AG09309 (cell line): ENCODE measurements at places on chromosomes 2 and 18.

GRCh38 chr18:79384151-79384807, 11.5 kb upstream of the NFATC1 start:
- no peak for DNase-seq

DNA sequence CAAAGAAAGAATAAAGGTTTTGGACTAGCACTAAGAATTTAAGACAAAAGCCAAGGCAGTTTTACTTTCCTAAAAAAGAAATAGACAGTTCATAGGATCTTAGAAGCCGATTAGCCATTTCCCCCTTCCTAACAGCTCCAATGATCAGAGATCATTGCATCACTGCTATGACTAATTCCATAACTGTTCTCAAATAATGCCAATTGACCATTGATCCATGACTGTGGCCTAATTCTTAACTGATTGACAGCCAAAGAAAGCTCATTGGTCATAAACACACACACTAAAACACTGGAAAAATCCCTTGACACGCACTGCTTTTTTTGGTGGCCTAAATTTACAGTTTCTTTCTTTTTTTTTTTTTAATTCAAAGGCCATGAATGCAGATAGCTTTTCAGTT, 345.0 kb upstream of the ACVR2A start:
- DNase-seq: no peak

DNA sequence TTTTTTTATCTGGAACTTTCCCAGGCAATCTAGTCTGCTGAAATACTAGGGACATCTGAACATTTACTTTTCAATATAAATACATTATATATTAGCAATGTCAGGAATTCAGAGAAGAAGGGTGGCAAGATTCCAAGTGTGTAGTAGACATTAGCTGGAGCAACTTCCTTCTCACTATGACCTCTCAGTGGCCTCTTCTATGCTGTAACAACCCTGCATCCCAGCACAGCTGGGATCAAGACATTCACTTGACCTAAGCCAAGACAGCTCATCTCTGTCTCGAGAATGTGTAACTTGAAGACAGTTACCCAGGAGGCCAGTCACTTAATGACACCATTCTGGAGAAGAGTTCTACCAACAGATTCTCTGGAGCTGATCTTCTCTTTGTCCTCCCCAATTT, 61.7 kb upstream of the RALBP1 start:
- no peak for DNase-seq

GRCh38 chr2:35160871-35161270, 1194.7 kb upstream of the CRIM1 start:
- DNase-seq: no peak

- DNase-seq: no peak
Measured at GRCh38 chr2:4715065-4715464, 977.1 kb upstream of the SOX11 start.

DNA sequence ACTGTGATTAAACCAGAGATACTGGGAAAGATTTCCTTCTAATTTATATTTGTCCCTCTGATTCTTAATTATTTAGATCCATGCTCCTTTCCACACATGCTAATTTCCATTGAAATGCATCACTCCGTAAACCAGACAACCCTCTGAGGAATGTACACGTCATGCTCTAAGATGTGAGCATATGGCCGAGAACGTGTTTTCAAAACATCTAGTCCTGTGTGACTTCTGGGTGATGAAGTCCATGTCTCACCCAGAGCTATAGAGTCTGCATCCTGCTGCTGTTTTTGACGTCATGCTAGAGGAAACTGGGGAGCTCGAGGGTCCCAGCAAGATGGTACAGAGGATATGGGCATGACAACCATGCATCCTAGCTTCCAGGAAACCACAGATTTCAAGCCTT, 53.6 kb downstream of the CAPN13 start:
- no peak for DNase-seq

GRCh38 chr2:6554466-6554865, 311.2 kb downstream of the CMPK2 start:
- no peak for DNase-seq

GRCh38 chr2:231590614-231591013, 2.0 kb upstream of the TEX44 start:
- DNase-seq: no peak

DNA sequence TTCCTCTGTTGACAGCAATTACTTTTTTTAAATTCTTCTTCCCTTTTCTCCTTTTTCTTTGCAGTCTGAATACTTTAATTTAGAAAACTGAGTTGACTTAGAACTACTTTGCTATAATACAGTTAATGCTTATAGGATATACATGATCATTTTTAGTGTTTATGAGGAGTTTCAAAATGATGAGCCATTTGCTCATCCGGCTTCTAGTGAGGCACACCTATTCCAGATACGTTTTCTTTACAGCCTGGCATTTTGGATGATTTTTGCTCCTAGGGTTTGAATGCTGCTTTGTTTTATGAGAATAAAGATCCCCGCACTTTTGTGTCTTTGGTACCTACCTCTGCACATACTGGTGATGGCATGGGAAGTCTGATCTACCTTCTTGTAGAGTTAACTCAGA, 52.8 kb downstream of the EIF5B start:
- no peak for DNase-seq

DNA sequence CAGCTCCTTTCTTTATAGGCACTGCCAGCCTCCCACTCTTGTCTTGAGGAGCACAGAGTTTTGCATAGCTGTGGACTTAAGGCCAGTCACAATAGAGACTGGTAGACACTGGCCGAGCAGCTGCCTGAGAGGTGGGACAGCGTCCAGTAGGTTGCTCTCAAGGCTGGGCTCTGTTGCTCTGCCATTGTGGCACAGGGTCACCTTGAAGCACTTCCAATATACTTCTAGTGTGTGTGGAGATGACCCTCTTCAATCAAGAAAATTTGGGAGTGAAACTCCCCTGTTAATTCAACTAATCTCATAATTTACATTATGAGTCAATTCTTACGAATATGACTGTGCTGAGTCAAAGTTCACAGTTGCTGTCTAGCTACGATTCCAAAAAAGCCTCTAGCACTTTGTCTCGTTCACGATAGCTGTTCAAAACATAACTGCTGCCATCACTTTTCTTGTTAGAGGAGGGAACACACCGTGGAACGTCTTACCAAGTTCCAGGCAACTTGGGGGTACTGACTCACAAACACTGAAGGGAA, 636.2 kb downstream of the EPHA4 start:
- DNase-seq: no peak

DNA sequence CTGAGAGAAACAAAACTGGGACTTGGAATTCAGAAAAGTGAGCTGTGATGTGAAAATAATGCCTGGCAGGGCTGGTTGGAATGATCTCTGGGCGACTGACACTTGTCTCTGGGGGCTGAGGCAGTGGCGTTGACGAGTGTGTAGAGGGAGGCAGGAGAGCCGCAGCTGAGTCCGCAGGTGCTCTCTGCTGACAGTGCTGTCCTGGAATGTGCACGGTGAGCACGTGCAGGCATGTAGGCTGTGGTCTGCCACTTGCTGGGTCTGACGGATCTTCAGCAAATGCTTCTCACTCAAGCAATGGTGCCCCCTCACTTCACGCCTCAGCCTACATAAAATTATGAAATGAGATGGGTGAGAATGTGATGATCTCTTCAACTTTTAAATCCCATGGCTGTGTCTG, 38.5 kb upstream of the ATP9B start:
- DNase-seq: no peak

DNA sequence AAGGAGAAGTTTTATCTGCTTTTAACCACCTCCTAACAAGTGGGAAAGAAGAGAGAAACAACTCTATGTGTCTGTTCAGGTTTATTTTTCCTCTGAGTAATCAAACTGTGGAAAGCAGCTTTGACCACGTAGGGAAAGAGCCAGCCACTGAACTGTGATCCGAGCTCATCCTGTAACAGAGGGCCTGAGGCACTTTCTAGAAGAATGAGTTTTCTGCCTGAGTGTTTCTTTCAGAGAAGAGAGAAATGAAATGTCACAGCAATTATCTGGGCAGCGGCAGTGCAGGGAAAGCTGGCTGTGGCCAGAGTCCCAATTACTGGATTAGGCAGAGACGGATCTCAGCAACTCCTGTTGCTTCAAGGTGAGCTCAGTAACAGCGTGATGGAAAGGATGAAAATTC, 151.9 kb downstream of the CD226 start:
- no peak for DNase-seq

- no peak for DNase-seq
Measured at GRCh38 chr2:153886833-153887232, 15.1 kb downstream of the GALNT13 start.

DNA sequence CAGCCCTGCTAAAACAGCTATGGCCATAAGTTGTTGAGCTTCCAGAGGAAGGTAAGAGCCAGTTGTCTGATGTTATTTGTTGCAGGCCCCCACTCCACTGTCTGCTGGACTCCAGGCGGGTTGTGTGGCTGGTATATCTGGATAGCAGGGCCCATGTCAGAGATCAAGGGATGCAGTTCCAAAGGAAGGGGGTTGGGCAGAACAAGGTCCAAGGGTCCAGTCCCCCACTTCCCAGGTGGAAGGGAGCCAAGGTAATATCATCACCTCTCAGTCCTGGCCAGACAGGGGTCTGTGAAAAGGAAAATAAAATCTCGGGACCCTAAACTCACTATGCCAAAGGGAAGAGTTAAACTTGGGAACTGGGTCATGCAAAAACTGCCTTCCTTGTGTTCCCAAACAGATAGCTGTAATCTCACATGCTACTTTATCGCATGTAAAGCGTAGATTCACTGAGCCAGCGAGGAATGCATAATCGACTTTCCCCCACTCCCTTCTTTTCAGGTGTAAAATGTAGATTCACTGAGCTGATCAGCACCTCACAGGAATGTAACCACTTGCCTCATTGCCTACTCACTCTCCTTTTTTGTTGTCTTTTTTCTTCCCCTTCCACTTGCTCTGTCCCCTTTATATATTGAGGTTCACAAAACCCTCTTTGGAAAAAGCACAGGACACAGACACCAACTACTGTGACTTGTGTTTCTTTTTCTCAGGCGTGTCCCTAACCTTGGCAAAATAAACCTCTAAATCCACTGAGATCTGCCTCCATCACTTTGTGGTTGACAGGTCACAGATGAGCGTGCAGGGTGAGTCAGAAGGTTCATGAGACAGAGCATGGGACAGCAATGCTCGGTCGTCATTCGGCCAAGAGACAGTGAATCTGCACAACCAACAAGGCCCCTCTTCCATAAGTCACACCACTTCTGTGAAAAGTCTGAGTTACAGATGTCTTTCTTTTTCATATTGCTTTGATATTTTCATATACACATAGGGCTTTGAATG, 255.3 kb upstream of the SIX2 start:
- no peak for DNase-seq

GRCh38 chr2:82215212-82215611, 1910.7 kb upstream of the LRRTM1 start:
- no peak for DNase-seq

DNA sequence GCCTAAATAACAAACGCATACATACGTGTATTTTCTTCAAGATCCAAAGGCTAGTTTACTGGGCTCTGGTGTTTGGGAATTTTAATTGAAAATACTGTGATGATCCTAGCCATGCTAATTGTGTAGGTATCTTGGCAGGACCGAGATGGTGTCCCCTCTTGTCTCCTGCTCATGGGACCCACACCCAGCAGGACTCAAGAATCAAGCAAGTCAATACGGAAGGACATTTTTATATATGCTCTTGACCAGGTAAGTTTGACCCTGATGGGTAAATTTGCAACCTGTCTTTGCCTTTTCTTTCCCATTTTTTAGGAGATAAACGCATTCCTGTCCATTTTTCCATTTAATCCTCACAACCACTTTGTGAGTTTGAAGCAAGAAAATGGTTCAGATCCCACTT, 111.8 kb upstream of the MYCN start:
- DNase-seq: no peak

DNA sequence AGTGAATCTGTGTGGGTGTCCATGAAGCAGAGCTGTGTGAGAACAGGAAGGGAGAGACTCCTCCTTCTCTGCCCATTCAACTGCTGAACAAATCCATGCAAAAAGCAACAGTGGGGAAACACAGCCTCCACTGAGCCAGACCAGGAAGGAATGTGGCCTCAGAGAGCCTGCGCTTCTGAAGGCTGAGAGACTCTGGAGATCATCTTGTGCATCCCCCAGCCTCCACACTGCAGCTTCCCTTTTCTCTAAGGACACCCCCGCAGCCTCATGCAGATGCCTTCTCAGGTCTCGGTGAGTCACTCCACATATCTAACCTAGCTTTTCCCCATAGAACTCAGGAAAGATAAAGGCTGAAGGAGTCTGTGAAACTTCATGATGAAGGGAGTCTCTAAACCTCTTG, 402.9 kb downstream of the TNS1 start:
- no peak for DNase-seq

DNA sequence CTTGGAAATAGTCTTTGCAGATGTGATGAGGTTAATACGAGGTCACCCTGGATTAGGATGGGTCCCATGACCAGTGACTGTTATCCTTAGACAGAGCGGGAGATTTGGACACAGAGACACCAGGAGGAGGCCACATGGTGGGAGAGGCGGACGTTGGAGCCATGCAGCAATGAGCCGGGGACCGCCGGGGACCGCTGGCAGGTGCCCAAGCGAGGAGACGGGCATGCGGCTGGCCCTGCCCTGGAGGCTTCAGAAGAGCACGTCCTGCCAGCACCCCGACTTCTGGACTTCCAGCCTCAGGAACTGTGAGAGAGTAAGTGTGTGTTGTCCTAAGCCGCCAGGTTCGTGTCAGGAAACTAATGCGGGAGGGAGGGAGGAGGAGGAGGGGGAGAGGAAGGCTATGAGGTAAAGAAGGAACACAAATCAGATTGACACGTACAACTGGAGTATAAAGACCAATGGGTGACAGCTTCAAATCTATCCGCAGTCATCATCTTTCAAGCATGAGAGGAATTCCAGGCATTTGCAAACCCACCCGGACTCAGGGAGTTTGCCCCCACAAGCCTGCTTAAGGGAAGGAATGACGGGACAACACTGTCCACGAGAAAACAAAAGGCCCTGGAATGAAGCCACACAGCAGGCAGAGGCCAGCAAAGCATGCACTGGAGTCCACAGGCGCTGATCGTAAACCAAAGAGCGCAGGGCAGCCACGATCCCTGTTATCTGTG, 11.6 kb upstream of the BOK start:
- DNase-seq: peak; percentile 92

DNA sequence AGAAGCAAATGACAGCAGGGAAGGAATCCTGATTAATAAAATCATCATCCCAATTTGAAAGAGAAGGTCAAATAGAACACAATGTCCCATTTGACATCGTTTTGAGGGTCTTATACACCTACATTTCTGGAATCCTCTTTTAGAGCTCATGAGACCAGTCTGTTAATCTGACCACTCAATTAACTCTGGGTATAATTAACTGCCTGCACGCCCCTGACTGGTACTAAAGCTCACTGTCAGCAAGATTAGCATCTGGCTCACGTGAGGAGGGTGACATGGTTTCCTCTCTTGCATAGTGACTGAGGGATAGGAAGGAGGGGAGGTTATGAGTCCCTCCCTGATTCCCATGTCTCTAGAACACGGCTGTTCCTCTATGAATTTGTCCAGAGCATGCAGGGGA, 124.3 kb downstream of the ICOS start:
- DNase-seq: no peak

- no peak for DNase-seq
Measured at GRCh38 chr18:75862458-75862857, 435.0 kb upstream of the SMIM21 start.
